Fibroblast of lung (primary cell): ENCODE measurements at places on chromosomes 2 and 18. TPM values are rescaled to one million over a fixed set of nuclear protein-coding genes. Genes with fewer than 3 reads are reported as not detected.

DNA sequence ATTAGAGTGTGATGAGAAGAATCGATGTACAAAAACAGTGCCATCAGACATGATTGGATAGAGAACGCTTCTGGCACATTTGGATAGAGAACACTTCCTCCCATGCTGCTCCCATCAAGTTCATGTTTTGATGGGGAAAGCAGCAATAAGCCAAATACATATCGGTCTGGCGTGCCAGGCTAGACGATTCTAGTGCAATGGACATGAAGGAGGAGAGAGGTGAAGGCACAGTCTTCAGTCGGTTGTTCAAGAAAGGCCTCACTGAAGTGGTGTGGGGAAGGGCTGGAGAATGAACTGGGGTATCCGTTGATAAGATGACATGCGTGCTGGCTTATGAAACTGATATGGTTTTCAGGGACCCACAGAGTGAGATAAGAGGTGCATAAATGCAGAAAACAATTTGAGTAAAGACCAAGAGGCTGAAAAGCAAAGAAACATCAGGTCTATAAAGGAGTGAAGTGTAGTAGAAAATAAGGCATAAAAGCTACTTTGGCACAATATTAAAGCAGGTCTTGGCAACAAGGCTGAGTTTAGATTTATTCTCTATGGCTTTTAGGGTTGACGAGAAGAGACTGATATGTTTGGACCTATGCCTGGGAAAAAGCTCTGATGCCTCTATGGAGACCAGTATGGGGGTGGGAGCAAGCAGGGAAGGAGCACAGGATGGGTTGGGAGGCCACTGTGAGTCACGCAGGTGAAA, 117.6 kb upstream of the PIEZO2 start:
- DNase-seq = no peak
- no peak overlapping the region for H3K27ac ChIP-seq
- no peaks in the 10 kb centered on the region for H3K36me3 ChIP-seq
- no peak overlapping the region for H3K4me3 ChIP-seq

DNA sequence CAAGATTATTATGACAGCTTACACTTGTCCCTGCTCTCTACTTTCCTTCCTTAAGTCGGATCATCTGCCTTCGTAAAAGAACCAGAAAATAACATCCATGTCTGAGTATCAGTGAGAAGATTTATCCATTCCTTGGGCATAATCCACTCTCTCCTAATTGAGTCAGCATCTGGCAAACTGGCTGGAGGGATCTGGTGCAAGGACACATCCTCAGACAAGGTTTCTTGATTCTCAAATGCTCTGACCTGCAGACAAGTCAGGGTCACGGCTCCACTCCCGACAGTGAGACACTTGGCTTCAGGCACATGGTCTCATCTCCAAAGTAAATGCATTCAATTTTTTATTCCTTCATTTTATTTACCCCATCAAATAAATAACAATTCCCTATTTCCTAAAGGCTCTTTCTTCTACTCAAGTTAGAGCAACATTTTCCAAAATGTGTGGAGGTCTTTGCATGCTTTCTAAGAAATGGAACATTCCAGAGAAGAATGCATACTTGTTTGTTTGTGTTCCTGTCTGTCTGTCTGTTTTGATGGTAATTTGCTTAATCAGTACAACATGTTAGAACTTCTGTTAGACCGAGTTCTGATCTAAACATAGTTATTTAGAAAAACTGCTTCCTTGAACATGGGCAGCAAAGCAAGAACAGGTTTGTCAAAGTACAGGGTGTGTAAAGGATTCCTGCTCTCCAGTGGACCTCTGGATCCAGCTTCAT, 246.9 kb downstream of the IRS1 start:
- H3K4me3 ChIP-seq = no peak overlapping the region
- peaks cover 3% of the 10 kb centered on the region for H3K4me1 ChIP-seq
- no peaks in the 10 kb centered on the region for H3K27me3 ChIP-seq
- no peak for DNase-seq
- H3K36me3 ChIP-seq = no peaks in the 10 kb centered on the region

DNA sequence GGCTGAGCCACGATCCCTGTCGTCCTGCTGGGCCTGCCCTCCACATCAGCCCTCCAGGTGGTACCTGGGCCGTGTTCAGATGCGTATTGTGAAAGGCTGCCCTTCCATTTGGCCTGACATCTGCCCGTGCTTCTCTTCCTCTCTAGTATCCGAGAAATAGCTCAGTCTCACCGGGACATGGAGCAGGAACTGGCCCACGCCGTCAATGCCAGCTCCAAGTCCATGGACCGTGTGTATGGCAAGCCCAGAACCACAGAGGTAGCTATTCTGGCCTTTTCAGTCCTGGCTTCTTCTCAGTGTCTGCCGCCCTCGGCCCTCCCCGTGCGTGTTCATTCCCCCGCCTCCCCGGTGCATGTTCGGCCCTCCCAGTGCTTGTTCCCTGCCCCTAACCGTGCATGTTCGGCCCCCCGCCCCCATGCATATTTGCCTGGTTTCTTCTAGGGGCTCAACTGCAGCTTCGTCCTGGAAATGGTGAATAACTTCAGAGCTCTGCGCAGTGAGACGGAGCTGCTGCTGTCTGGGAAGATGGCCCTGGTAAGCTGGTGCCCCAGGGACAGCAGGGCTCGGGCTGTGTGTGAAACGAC, 104.3 kb downstream of the USP40 start:
- H3K27ac ChIP-seq = no peak overlapping the region
- H3K27me3 ChIP-seq = no peaks in the 10 kb centered on the region
- no peaks in the 10 kb centered on the region for H3K4me1 ChIP-seq
- DNase-seq = no peak

The CAPN10 gene
- 17.2 and 23.0 TPM in 2 replicates for total RNA-seq

DNA sequence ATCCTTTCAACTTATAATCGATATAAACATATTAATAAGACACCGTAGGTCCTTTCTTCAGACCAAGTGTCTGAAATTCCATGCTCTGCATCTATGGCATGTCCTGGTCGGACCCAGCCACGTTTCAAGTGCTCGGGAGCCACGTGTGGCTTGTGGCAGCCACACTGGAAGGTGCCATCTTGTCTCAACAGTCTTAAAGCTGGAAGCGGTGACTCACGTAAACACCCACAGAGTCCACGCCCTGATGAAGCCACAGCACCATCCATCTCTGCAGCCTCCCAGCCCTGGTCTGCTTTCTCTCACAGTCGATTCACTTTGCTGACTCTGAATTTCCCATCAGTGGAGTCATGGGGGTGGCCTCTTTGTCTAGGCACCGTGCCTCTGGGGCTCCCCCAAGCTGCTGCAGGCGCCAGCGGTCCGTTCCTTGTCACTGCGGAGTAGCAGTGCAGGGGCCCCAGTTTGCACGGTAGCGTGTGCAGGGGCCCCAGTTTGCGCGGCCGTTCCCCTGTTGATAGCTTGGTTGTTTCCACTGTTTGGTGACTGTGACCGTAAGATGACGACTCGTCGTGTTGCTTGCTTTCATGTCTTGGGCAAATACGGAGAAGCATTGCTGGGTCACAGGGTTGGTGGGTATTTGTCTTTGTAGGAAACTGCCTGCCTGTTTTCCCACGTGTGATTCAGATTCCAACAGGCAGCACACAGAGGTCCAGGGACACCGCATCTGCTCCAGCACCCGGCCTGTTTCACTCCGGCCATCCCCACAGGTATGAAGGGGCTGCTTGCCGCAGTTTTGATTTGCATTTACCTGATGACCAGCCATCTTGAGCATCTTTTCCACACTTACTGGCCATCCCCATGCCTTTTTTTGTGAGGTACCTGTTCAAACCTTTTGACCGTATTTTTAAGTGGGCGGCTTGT, 240.3 kb downstream of the HDAC4 start:
- no peak overlapping the region for H3K4me3 ChIP-seq
- no peak overlapping the region for H3K27ac ChIP-seq

DNA sequence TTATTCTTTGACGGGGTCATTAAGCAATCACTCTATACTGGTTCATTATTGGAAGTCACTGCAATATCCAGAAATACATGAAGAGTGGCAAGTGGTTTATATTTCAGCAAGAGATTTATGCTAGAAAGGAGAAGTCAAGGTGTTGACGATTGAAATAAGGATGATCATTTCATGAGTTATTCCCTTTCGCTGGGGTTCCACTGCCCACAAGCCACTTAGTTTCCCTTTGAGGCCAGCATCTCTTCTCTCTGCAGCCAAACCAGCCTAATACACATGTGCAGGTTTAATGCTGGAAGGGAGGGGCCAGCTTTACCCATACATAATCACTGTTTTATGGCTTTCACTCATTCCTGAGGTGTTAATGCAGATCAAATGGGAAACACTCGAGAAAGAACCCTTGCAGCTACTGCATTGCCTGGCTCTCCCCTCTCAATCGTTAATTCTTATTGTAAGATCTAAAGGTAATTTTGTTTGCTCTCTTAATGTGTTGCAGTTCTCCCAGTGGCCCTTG, 108.4 kb downstream of the MEIS1 start:
- peaks cover 10% of the 10 kb centered on the region for H3K4me1 ChIP-seq
- H3K27me3 ChIP-seq = no peaks in the 10 kb centered on the region
- no peak overlapping the region for H3K4me3 ChIP-seq
- peaks cover 3% of the 10 kb centered on the region for H3K36me3 ChIP-seq
- no peak for DNase-seq
- no peak overlapping the region for H3K27ac ChIP-seq

DNA sequence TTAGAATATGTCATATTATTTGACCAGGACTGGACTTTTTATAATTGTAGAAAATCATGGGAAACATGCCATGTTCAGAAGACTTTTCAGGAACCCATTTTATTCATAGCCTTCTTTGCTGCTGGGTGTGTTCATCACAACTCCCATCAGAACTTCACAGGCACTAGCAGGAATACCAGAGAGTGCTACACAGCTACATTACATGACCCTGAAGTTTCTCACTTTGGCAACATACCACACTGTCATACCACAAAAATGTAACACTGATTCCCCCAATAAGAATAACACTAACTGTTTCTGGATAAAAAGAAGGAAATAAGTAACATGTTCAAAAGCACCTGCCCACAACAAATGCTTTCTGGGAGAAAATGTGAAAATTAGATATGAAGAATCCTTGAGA, 405.4 kb downstream of the CDH2 start:
- H3K27me3 ChIP-seq = no peaks in the 10 kb centered on the region
- no peaks in the 10 kb centered on the region for H3K4me1 ChIP-seq
- no peak overlapping the region for H3K4me3 ChIP-seq
- no peaks in the 10 kb centered on the region for H3K36me3 ChIP-seq
- H3K27ac ChIP-seq = no peak overlapping the region

The IL36G gene
- total RNA-seq = not detected in 2 replicates

DNA sequence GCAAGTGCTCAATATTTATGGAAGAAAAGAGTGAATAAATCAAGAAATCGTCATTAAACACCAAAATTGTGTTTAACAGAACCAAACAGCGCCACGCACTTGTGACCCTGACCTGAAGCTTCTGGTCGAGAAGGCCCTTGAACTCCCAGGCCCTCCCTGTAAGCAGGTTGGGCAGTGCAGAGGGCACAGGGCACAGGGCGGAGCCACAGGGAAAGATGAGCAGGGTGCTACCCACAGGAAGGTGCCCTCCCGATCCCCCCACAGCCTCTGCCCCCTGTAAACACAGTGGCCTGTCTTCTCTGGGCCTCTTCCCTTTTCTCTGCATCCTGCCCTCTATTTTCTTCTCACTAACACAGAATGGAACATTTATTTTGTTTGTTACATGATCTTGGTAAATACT, 16.9 kb upstream of the TUBB6 start:
- no peaks in the 10 kb centered on the region for H3K36me3 ChIP-seq
- H3K27ac ChIP-seq = no peak overlapping the region

The CCL20 gene
- not detected in 2 replicates for total RNA-seq

GRCh38 chr18:79963658-79964329, 649 bp upstream of the HSBP1L1 start:
- no peak for DNase-seq
- H3K36me3 ChIP-seq = no peaks in the 10 kb centered on the region
- no peak overlapping the region for H3K4me3 ChIP-seq
- H3K4me1 ChIP-seq = peaks cover 7% of the 10 kb centered on the region

DNA sequence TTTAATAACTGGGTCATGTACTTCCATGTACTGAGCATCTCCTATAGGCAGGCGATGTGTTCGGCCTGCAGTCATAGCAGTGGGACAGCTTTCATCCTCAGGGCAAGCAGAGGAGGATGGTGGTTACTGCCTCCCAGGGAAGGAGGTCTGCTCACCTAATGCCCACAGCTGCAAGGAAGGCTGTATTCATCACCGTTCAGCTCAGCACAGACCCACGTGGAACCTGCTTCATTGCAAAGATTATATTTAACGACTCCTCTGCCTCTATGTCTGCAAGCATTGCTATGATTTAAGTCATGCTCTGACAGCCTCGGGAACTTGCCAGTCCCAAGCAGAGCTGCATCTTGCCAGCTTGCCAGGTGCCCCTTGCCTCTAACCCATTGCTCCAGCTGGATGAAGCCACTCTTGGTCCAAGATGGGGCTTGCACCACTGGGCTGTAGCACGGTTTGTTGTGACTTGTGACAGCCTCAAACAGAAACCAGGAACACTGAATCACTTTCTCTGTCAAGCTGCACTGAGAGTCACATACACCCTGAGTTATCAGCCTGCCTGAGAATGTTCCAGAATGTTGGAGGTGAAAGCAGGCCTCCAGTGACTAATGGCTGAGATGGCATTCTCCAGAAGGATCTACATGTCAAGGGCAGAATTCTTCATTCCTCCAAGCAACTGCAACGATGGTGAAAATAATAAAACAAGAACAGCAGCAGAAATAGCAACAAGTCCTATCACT, 651.1 kb upstream of the ID2 start:
- peaks cover 3% of the 10 kb centered on the region for H3K27me3 ChIP-seq
- H3K4me3 ChIP-seq = no peak overlapping the region
- H3K4me1 ChIP-seq = no peaks in the 10 kb centered on the region
- no peak for DNase-seq
- H3K27ac ChIP-seq = no peak overlapping the region

DNA sequence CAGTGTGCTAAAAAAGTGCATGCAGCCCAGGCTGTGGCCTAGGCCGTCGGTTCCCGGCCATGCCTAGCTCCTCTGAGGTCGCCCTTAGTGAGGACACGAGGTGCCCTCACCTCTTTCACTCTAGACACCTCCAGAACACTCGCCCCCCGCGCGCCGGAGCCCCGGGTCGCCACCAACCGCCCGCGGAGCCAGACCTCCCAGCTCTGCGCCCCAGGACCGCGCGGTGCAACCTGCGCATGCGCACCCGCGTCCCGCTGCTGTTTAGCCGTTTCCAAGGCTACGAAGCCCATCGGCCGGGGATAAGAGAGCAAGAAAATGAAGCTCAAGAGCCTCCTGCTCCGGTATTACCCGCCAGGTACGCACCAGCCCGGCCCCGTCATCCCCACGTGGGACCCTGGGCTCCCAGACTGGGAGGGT, at the start of gene DAW1:
Gene DAW1, plus strand, starts transcription at position 257 of the 417 bp plus-strand sequence. Its CDS starts 59 bp downstream, at position 316.
- peak; percentile 56 for DNase-seq
- no peaks in the 10 kb centered on the region for H3K36me3 ChIP-seq
- H3K27me3 ChIP-seq = no peaks in the 10 kb centered on the region
- H3K4me3 ChIP-seq = peak within 1 kb of the TSS; percentile 49

The HMSD gene
- 0.83 TPM in 1 of 2 replicates, not detected in the other for total RNA-seq

GRCh38 chr2:114821055-114821454, 378.6 kb downstream of the DPP10 start:
- no peak overlapping the region for H3K4me3 ChIP-seq
- H3K36me3 ChIP-seq = no peaks in the 10 kb centered on the region
- no peaks in the 10 kb centered on the region for H3K4me1 ChIP-seq
- H3K27me3 ChIP-seq = no peaks in the 10 kb centered on the region

The AFF3 gene
- total RNA-seq = 0.26 and 0.50 TPM in 2 replicates
